ENCODE measurements at places on chromosomes 11 and 22.

- H3K4me1 ChIP-seq, result no peaks in the 10 kb centered on the region
- peaks cover 6% of the 10 kb centered on the region for H3K36me3 ChIP-seq
- H3K27me3 ChIP-seq, result no peaks in the 10 kb centered on the region
- no peak overlapping the region for H3K4me3 ChIP-seq
Observed at GRCh38 chr11:119125821-119126220, 4.4 kb downstream of the HINFP start.

DNA sequence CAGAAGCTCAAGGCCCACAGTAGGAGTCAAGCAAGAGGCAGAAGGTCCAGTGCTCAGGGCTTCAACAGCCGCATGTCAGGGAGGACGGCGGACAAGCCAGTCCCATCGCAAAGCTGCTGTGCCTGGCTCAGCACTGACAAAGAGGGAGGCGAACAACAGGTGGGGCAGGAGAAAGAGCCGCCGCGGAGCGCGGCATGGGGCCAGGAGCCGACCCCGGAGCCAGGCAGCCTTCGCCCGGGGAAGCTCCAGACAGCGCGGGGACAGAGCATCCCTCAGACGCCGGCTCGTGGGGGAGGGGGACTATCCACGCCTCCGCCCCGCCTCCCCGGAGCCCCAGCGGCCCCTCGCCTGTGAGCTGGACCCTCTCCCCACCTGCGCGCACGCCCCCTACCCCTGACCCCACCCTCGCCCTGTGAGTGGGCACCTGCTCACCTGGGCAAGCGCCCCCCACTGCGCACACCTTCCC lies 369 bp downstream of the DHCR7 start:
- H3K27me3 ChIP-seq, result no peaks in the 10 kb centered on the region
- no peak overlapping the region for H3K27ac ChIP-seq
- H3K4me3 ChIP-seq, result peak overlapping the region; percentile 77
- H3K4me1 ChIP-seq, result no peaks in the 10 kb centered on the region

GRCh38 chr11:63639199-63639832 lies 25.1 kb upstream of the PLAAT3 start:
- H3K27ac ChIP-seq, result no peak overlapping the region
- DNase-seq, result no peak
- no peaks in the 10 kb centered on the region for H3K4me1 ChIP-seq
- no peak overlapping the region for H3K4me3 ChIP-seq
- H3K27me3 ChIP-seq, result no peaks in the 10 kb centered on the region
- no peaks in the 10 kb centered on the region for H3K36me3 ChIP-seq

GRCh38 chr11:70488171-70488703 lies 89.9 kb downstream of the CTTN start:
- no peaks in the 10 kb centered on the region for H3K27me3 ChIP-seq
- no peaks in the 10 kb centered on the region for H3K36me3 ChIP-seq
- no peak overlapping the region for H3K4me3 ChIP-seq
- no peak for DNase-seq

DNA sequence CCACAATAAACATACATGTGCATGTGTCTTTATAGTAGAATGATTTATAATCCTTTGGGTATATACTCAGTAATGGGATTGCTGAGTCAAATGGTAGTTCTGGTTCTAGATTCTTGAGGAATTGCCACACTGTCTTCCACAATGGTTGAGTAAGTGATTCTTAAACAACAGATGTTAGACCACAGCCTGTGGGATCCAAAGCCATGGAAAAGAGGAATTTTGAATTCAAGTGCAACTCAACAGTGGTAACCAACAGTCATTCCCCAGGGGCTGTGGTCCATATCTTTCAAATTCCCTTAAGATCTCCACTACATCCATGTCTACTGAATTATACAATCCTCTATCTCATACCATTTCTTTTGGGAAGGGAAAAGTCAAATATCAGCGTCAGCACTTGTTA lies 321.5 kb downstream of the LARGE1 start:
- no peak for DNase-seq
- H3K27me3 ChIP-seq, result no peaks in the 10 kb centered on the region
- H3K4me1 ChIP-seq, result no peaks in the 10 kb centered on the region
- H3K36me3 ChIP-seq, result peaks cover 2% of the 10 kb centered on the region
- no peak overlapping the region for H3K4me3 ChIP-seq

GRCh38 chr11:35477901-35478300 lies 47.5 kb downstream of the PAMR1 start:
- no peak overlapping the region for H3K4me3 ChIP-seq
- no peak overlapping the region for H3K27ac ChIP-seq
- H3K4me1 ChIP-seq, result no peaks in the 10 kb centered on the region

GRCh38 chr11:69454018-69454417 lies 27.4 kb upstream of the LINC01488 start:
- H3K4me3 ChIP-seq, result no peak overlapping the region
- no peak overlapping the region for H3K27ac ChIP-seq
- no peaks in the 10 kb centered on the region for H3K27me3 ChIP-seq
- no peak for DNase-seq
- H3K36me3 ChIP-seq, result no peaks in the 10 kb centered on the region

- H3K27ac ChIP-seq, result peak within 1 kb of the TSS; percentile 67
- no peaks in the 10 kb centered on the region for H3K36me3 ChIP-seq
- DNase-seq, result no peak
Observed at GRCh38 chr11:104968355-104968855, at the start of gene CASP4. Gene CASP4, minus strand, starts transcription at chr11:104968574. Its CDS starts 49 bp downstream, at chr11:104968525.

DNA sequence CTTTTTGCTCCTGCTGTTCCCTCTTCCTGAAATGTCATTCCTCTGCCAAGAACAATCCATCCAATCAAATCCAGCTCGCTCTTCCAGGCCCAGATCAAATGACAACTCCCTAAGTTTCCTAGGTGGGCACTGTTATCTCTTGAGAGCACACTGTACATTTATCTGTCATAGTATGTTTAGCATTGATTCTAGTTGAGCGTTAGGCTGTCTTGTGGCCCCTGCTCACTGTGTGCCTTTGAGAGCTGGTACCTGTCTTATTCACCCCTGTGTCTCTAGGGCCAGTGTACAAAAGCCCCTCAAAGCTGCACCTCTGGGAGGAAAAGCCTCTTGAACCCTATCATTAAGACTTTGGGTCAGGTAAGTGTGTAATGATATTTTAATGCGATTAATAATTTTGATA lies 7.1 kb upstream of the LMO2 start:
- no peak for DNase-seq
- H3K4me1 ChIP-seq, result no peaks in the 10 kb centered on the region
- H3K27me3 ChIP-seq, result no peaks in the 10 kb centered on the region
- no peaks in the 10 kb centered on the region for H3K36me3 ChIP-seq
- no peak overlapping the region for H3K4me3 ChIP-seq

- H3K27ac ChIP-seq, result no peak overlapping the region
- DNase-seq, result peak; percentile 40
- H3K4me1 ChIP-seq, result no peaks in the 10 kb centered on the region
- no peaks in the 10 kb centered on the region for H3K36me3 ChIP-seq
- no peaks in the 10 kb centered on the region for H3K27me3 ChIP-seq
Observed at GRCh38 chr22:39488563-39489083, 13.5 kb upstream of the MIEF1 start.

DNA sequence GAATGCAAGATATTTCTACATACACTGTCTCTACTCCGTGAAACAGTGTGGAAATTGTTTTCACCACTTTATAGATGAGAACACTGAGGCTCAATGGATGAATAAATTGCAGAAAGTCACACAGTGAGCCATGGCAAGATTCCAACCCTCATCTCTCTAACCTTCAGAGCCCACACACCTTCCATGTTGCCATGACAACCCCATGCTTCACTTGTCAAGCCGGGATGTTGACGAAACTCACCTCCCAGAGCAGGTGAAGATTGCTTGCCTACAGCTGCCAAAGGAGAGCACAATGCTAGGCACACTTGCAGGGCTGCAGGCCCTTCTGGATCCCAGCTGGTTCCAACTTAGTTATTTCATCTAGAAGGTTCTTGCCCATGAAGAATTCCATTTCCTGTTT lies 71.4 kb upstream of the SEZ6L start:
- H3K36me3 ChIP-seq, result no peaks in the 10 kb centered on the region
- no peaks in the 10 kb centered on the region for H3K4me1 ChIP-seq
- no peak overlapping the region for H3K4me3 ChIP-seq
- H3K27ac ChIP-seq, result no peak overlapping the region
- H3K27me3 ChIP-seq, result peaks cover 3% of the 10 kb centered on the region
- no peak for DNase-seq

- H3K36me3 ChIP-seq, result no peaks in the 10 kb centered on the region
- H3K4me3 ChIP-seq, result no peak overlapping the region
- no peaks in the 10 kb centered on the region for H3K4me1 ChIP-seq
- no peak for DNase-seq
- H3K27me3 ChIP-seq, result no peaks in the 10 kb centered on the region
- H3K27ac ChIP-seq, result no peak overlapping the region
Observed at GRCh38 chr22:35552196-35552842, 11.7 kb downstream of the RASD2 start.

GRCh38 chr11:19598456-19598855 lies 114.2 kb upstream of the NAV2 start:
- no peaks in the 10 kb centered on the region for H3K36me3 ChIP-seq
- no peaks in the 10 kb centered on the region for H3K27me3 ChIP-seq
- H3K4me1 ChIP-seq, result peaks cover 11% of the 10 kb centered on the region
- no peak for DNase-seq
- peak overlapping the region; percentile 18 for H3K4me3 ChIP-seq

- peak overlapping the region; percentile 44 for H3K27ac ChIP-seq
- peak; percentile 96 for DNase-seq
- no peaks in the 10 kb centered on the region for H3K27me3 ChIP-seq
- no peaks in the 10 kb centered on the region for H3K4me1 ChIP-seq
- H3K4me3 ChIP-seq, result peak overlapping the region; percentile 31
- H3K36me3 ChIP-seq, result no peaks in the 10 kb centered on the region
Observed at GRCh38 chr11:9757809-9758636, 94.1 kb downstream of the SWAP70 start.

GRCh38 chr11:12224537-12224893 lies 114.1 kb downstream of the MICAL2 start:
- peak overlapping the region; percentile 72 for H3K27ac ChIP-seq
- H3K4me1 ChIP-seq, result no peaks in the 10 kb centered on the region
- no peak overlapping the region for H3K4me3 ChIP-seq
- H3K27me3 ChIP-seq, result no peaks in the 10 kb centered on the region
- H3K36me3 ChIP-seq, result peaks cover 9% of the 10 kb centered on the region
- peak; percentile 94 for DNase-seq

DNA sequence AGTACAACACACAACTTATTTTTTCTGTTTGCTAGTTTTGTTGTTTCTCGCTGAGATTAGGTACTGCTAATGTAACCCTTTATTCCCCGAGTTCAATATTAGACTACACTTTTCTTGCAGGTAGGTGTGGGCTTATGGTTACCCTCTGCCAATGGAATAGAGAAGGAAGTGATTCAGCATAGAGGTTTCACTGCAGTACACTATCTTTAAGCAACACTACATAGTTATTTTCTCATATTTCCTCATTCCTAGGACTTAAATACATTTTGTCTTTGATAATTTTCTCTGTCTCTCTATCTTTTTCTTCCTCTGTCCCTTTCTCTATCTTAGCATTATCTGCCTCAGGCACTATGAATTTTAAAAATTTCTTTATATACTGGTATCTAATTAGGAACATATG lies 791.0 kb downstream of the FAM181B start:
- no peaks in the 10 kb centered on the region for H3K36me3 ChIP-seq
- H3K27me3 ChIP-seq, result no peaks in the 10 kb centered on the region
- H3K27ac ChIP-seq, result no peak overlapping the region
- DNase-seq, result no peak
- H3K4me1 ChIP-seq, result no peaks in the 10 kb centered on the region

GRCh38 chr22:49853981-49854831 lies 562 bp downstream of the ZBED4 start:
- no peaks in the 10 kb centered on the region for H3K27me3 ChIP-seq
- peak; percentile 56 for DNase-seq
- no peak overlapping the region for H3K27ac ChIP-seq
- H3K4me3 ChIP-seq, result peak overlapping the region; percentile 85
- no peaks in the 10 kb centered on the region for H3K4me1 ChIP-seq
- H3K36me3 ChIP-seq, result no peaks in the 10 kb centered on the region

- H3K27me3 ChIP-seq, result no peaks in the 10 kb centered on the region
- no peak overlapping the region for H3K27ac ChIP-seq
- H3K4me3 ChIP-seq, result no peak overlapping the region
Observed at GRCh38 chr11:65778431-65778900, 2.3 kb downstream of the AP5B1 start.

GRCh38 chr22:47564651-47565434 lies 802.4 kb downstream of the TBC1D22A start:
- H3K27me3 ChIP-seq, result no peaks in the 10 kb centered on the region
- no peaks in the 10 kb centered on the region for H3K36me3 ChIP-seq
- no peak for DNase-seq
- no peak overlapping the region for H3K4me3 ChIP-seq

DNA sequence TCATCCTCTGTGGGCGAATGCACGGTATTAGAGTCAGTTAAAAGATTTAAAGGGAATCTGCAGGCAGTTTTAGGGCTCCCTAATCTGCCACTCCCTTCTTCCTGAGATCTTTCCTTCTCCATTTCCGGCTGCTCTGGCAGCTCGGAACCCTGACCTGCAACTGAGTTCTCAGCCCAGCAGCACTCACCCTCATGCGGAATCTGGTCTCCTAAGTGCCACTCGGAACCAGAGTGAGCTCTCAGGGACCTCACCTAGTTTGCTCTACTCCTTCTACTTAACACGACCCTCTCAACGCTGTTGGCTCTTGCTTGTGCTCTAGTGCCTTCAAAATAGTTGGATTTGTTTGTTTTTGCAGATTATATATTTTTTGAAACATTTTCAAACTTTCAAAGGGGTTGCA lies 19.3 kb upstream of the IL10RA start:
- no peak overlapping the region for H3K27ac ChIP-seq
- DNase-seq, result no peak
- H3K36me3 ChIP-seq, result no peaks in the 10 kb centered on the region
- H3K4me3 ChIP-seq, result no peak overlapping the region
- H3K27me3 ChIP-seq, result peaks cover 5% of the 10 kb centered on the region

DNA sequence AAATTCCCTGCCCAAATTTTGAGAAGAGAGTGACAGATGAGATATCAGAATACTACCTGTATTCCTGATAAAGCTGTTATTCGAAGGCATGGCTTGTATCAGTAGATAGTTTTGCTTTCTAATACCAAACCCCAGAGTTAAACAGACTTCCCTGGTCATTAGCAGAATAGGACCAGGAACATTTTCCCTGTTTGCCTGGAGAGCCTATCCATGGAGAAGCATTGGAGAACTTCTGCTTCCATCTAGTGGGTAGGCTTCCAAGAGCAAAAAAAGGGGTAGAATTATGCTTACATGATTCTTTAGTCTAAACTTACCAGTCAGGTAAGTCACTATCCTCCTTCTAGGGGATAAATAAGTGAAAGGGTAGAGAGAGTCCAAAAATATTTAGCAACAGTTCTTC lies 14.2 kb downstream of the PDE3B start:
- no peak for DNase-seq
- H3K36me3 ChIP-seq, result no peaks in the 10 kb centered on the region
- no peaks in the 10 kb centered on the region for H3K4me1 ChIP-seq
- H3K4me3 ChIP-seq, result no peak overlapping the region
- no peak overlapping the region for H3K27ac ChIP-seq
